Activated CD8-positive, alpha-beta memory T cell treated with anti-CD3 and anti-CD28 coated beads for 1 hour (primary cell): ENCODE measurements at places on chromosomes 12 and 14.

- DNase-seq = no peak
These were observed 53.1 kb downstream of the KCNA1 start for GRCh38 chr12:4962539-4963486.

DNA sequence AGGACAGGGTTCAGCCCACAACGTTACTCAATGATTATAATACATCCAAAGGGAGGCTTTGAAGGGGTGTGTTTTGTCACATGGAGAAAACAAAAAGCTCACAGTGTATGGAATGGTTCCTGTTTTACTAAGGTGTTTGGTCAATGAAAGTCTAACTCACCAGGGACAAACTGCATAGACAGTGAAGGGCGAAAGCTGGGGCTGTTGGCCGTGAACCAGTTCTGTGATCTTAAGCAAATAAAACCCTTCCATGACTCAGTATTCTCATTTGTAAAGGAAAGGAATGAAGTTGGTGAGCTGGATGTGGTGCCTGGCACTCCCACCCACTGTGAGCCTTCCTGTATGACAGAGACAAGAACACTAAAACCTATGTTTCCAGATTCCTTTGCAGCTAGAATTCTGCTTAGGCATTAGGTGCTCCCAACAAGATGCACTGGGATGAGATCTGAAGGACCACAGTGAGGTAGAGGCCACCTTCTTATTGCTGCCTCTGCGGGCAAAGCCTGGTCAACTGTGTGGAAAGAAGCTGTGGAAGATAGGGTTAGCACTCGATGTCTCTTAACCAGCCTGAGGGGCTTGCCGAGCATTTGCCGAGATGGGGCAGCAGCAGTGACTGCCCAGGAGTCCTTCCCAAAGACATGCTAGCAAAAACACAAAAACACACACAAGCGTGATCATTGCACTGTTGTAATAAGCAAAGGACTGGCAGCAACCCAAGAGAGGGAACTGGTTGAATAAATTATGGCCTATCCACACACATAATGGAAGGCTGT is 48.5 kb downstream of the VCPKMT start:
- no peak for DNase-seq

DNA sequence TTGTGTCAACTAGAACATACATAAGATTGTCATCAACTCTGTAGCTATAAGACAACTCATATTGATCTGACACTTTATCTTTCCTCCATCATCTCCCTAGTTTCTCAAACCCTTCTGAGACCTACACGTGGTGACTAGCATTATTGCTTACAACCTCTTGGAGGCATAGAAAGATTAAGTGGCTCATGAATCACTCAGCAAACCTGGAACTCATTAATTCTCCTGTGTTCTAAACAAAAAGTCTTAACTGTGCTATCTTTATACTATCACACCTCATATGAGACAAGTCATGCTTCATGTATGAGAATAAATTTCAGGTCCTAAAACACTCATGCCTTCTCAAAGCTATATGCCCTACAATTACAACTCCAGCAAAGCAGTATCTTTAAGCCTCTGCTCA is 408.6 kb upstream of the SYT1 start:
- no peak for DNase-seq

DNA sequence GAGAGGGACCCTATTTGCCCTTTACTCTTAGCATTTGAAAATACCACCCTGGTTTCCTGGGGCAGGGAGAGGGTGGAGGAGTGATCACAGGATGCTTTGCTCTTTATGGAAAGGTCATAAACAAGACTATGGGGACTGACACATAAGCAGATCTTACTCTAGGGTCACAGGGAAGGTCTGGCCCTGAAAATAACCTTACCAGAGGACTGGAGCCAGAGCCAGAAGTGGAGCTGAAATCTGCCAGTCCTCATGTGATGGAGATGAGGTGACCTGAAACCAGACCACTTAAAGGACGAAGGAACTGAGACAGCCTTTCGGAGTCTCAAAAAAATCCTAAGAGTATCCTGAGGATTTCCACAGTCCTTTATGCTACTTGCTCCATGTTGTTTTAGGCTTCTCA is 12.4 kb downstream of the PFKM start:
- DNase-seq = no peak

- no peak for DNase-seq
These were observed 30.9 kb downstream of the GRIN2B start for GRCh38 chr12:13950502-13950901.

DNA sequence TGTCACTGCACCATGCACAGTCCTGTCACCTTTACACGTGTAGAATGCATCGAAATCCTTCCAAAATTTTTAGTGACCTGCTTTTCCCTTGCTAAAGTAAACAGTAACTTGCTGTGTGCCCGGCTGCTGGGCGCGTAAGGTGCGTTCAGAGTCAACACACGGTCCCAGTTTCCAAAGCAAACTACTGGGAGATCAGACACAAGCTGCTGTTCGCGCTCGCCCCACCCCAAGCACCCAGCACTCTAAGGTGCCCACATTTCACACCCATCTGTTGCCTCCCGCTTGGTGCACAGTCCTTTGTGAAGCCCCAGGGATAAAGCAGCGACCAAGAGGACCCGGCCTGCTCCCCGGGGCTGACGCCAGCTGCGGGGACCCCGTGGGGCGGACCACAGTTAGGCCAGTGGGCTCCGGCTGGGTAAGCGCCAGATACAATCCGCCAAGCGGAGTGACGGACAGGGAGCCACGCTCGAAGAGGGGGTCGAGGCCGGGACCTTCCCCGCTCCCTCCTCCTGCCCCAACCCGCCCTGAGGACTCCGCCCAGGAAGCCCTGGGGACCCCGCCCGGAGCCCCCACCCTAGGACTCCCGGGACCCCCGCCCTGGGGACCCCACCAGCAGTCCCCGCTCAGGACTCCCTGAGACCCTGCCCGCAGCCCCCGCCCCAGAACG is 633 bp downstream of the STX2 start:
- DNase-seq = no peak

GRCh38 chr12:80472911-80473500 is 29.0 kb downstream of the PTPRQ start:
- no peak for DNase-seq

DNA sequence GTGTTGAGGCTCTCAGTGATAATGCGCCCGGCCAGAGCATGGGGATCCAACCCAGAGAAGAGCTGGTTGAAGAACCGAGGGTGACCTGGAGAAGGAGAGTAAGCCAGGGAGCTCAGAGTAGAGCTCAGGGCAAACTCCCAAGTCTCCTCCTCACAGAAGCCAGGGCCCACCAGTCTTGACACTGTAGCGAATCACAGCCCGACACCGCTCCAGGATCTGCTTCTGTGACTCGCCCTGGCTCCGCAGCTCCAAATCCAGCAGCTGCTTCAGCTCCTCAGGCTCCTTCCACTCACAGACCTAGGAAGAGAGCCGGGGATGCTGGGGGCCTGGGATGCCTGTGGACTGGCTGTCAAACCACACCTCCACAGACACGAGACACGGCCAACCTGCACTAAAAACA is 8.2 kb upstream of the ZNF740 start:
- no peak for DNase-seq
